ENCODE measurements at places on chromosomes 7 and 10.

DNA sequence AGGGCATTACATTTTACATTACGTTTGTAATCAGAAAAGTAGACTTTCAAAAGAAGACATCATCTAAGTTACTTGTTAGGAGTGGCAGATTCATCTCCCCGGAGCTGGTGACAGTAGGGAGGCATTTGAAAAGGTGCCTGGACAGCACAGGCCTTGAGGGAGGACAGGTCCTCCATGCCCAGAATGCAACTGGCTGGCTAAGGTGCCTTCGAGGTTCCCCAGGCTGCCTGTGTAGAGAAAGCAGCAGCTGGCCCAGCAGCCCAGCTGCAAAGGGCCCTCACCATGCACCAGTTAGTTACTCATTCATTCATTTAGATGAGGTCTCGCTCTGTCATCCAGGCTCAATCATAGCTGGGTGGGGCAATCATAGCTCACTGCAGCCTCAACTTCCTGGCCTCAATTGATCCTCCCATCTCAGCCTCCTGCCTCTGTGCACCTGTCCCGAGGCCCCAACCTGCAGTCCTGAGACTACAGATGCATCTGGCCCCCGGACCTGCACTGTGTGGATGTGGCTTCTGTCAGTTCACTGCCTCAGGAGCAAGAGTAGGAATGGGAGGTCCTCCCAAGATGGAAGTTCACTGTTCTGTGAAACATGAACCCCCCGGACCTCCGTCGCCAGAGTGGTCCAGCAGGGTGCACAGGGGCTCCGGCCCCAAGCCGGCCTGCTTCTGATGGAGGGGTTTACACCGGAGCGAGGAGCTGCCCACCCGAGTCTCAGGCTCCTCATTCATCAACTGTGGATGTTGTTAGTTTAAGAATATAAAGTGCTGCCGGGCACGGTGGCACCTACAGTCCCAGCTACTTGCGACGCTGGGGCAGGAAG, 36.6 kb downstream of the PRKAG2 start:
- no peak for DNase-seq

DNA sequence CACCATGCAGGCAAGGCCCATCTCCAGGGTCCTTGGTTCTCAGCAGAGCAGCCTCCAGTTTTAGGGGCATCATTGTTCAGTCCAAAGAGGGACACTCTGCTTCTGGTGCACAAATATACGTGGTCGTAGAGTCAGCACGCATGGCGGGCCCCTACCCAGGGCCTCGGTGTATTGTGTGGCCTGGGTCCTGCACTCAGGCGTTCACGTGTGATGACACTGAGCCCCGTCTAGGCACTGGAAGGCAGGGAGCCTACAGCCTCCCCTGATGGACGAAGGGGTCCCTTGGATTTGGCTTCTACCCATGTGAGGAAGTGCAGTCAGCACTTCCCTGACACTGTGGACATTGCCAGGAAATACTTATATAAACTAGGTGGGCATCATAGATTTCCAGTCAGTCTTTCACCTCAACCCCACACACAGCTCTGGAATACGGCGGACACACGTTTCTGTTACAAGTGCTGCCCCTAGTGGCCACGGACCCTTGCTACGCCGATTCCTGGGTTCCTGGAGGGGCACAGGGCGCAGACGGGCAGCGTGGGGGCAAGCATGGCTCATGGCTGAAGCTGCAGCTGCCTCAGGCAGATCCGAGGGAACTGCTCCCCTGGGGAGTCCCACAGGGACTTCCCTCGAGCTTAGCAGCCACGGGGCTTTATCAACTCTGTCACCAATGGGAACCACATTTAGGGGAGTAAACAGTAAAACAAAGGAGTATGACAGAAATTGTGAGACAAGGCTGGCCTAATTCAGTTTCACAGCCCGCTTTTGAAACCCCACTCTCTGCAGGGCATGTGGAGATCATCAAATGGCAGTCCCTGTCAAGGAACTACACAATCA, 25.4 kb downstream of the AIFM2 start:
- DNase-seq, result no peak

GRCh38 chr7:108181073-108181985, 51.2 kb upstream of the LAMB4 start:
- no peak for DNase-seq

- no peak for DNase-seq
These were observed 222.4 kb upstream of the SLC26A5 start for GRCh38 chr7:103668279-103668941.

GRCh38 chr10:130740166-130740565, 571.4 kb downstream of the TCERG1L start:
- no peak for DNase-seq

- DNase-seq, result no peak
These were observed 27.6 kb upstream of the PRKG1 start for GRCh38 chr10:51046654-51047053.

- no peak for DNase-seq
These were observed 73.3 kb downstream of the ZMIZ1 start for GRCh38 chr10:79142064-79142491.

GRCh38 chr7:130486114-130486953, 5.6 kb upstream of the MEST start:
- DNase-seq, result peak; percentile 89

GRCh38 chr7:52781250-52781649, 254.2 kb upstream of the POM121L12 start:
- no peak for DNase-seq

DNA sequence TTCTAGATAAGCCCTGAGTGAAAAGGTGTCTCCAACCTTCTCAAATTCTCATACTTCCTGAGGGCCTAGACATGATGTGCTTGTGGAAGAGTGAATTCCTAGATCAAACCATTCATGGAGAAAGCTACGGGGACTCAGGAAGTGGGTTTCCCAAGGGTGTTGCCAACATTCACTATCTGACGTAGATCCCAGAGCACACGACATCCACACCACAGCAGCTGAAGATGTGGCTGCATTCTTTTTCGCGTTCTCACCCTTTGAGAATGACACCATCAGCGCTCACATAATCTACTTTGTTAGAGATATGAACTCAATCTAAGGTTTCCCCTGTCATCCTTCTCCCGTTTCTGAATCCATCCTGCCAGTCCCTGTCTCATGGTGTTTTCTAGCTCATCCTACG, 290.8 kb downstream of the DNAJB6 start:
- DNase-seq, result no peak

DNA sequence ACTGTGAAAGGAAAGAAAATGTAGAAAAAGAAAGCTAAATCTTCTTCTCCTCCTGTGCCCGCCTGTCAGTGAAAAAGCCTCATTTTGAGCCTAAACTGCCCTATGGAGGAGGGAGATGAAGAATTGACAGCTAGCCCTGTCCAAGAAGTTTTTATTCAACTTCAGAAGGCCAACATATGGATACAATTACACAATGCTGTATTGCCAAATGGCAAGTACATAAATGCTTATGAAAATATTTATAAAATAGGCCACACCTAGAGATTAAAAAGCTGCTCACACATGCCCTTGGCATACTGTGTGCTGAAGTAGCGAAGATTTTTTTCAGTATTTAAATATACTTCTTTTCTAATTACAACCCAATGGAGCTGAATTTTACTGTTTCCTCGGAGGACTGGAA, 65.1 kb upstream of the NEBL start:
- DNase-seq, result no peak

DNA sequence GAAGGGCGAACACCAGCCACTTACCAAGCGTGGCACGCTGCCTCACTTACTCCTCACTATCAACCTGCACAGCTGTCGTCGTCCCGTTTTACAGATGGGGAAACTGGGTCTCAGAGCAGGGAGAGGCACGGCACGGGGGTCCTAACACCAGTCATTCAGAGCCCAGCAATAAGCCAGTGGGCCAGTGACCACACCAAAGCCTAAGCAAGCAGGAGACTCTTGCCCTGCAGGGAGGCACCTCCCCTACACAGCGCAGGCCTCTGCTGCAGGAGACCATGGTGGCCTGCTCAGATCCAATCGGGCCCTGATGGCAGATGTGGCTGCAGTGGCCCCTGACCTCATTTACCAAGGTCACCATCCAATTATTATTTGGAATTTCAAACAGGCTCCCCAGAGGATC, 4.8 kb downstream of the SLIT1 start:
- no peak for DNase-seq

DNA sequence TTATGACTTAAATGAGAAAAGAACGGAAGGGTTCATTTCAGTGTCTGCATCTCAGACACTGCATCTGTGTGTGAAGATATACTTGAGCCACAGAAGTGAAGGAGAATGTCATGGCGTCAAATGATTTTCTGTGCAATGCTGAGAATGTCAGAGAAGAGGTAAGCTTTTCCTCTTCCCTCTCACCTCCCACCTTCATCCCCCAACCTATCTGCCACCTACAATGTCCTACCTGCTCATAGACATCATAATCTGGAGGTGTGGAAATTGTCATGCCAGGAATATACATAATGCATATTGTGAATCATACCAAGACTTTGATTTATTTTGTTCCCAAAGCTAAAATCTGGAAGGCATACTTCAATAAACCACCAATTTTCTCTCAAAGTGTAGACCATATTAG, 53.7 kb downstream of the CTTNBP2 start:
- DNase-seq, result no peak

DNA sequence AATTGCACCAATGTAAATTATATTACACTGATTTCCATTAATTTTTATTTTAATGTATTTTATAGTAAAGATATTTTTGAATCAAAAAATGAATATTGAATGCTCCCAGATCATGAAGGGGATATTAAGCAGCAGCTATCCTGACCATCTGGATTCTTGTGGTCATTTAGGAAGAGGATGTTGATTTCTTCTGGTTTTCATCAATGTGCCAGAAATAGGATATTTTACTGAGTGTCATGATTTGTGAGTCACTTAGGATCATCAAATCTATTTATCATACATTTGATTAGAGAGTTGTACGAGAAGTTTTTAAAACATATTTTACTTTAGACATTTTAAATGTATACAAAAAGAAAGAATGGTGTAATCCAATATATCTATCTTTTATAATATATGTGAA, 366.3 kb upstream of the CHRM2 start:
- DNase-seq, result no peak

- no peak for DNase-seq
These were observed 28.4 kb downstream of the TNRC18 start for GRCh38 chr7:5395246-5395645.

DNA sequence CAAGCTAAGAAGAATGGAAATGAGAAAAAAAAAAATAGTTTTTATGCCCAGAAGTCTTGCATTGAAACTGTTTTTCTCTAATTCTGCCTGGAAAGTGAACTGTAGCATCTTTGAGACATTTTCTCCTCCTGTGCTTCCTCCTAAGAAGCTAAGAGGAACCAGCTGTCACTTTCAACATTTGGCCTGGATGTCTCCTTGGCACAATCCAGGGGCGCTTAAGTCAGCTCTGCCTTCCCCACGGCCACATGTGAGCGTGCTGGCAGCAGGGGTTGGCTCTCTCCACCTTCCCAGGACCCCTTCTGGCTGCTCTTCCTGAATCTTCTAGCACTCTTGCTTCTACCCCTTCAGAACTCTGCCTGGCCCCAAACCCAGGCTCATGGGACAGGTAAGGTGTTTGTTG, 289.6 kb upstream of the ADARB2 start:
- DNase-seq, result no peak

DNA sequence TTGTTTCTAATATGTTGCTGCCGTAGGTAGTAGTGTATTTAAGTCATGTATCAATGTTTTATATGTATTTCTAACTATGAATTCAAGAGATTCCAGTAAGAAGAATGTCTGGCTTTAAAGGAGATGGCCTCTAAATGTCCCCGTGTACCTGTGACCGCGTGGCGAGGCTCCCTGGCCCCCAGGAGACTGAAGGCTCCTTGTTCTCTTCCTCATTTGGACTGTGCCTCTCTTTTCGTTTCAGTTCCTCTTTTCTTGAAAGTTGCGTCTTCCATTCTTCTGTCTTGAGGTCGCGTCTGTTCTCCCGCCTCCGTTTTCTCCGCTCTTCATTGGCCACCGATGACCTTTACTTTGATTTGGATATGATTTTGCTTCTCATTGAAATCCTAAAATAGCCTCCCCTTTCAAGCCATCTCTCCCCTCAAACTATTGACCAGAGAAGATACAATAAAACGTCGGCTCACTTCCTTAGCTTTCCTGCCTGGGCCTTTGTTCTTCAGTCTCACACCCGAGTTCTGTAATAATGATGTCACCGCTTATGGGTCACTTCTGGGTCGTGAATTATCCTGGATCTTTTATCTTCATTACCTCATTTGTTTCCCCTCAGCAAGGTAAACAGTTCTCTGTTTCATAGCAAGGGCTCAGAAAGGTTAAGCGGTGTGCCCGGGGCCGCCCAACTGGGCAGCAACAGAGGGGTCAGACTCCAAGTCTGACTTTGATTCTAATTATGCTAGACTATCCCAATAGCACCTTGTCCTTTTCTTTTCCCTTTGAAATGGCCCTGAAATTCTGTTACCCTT, 28.7 kb downstream of the WIPI2 start:
- DNase-seq, result no peak

DNA sequence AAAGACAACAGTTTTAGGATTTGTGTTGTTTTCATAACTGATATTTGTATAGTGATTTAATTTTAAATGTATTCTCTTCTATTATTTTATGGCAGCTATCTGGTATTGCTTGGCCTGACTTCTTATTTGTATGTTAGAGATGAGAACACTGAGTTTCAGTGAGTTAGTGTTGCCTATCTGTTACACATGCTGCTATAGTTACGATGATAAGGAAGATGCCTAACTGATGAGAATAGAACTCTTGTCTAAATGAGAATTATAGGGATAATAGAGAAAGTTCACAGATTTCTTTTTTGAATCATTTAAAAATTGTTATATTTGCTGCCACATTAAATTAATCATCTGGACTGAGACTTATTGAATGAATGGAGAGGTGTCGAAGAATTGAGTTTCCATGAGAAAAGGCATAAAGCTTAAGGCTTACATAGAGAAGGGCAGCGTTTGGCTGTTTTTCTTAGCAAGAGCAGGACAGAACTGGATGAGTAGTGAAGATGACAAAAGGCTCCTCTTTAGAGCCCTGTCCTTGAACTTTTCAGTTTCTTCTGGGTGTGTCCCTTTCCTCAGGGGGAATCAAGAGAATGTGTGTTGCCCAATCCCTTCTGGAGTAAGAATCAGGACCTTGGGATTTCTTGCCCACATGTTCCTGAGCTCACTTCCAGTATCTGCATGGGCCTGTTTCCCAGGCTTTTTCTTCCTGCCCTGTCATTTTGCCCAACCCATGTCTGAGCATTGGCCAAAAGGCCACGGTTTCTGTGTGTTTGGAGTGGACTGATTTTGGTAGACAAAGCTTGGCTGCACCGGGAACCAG, 195.6 kb upstream of the CSTF2T start:
- no peak for DNase-seq

GRCh38 chr7:120729245-120729644, 128.7 kb downstream of the TSPAN12 start:
- no peak for DNase-seq

- DNase-seq, result no peak
These were observed 156.1 kb downstream of the ADARB2 start for GRCh38 chr10:1581189-1581588.

- DNase-seq, result no peak
These were observed 27.9 kb downstream of the GNG11 start for GRCh38 chr7:93949423-93949822.

GRCh38 chr10:23381298-23382040, 36.9 kb upstream of the C10orf67 start:
- no peak for DNase-seq

Measured in NCI-H510A (cell line).